Activated naive CD8-positive, alpha-beta T cell treated with anti-CD3 and anti-CD28 coated beads, Interleukin-2, amount 10 ng/mL, durations not matched to agents 7 days and 5 days (primary cell): ENCODE measurements at places on chromosomes 12 and 14. TPM values are rescaled to one million over a fixed set of nuclear protein-coding genes. Genes with fewer than 3 reads are reported as not detected.

The SLC35F4 gene
- total RNA-seq, result not detected

- DNase-seq, result no peak
Measured at GRCh38 chr12:10697156-10697555, 23.3 kb upstream of the STYK1 start.

The CLEC14A gene
- total RNA-seq, result not detected

- no peak for DNase-seq
Measured at GRCh38 chr14:88079624-88080023, 74.7 kb downstream of the GPR65 start.

GRCh38 chr12:5171701-5172100, 128.0 kb downstream of the KCNA5 start:
- no peak for DNase-seq

The EPYC gene
- total RNA-seq, result not detected

GRCh38 chr12:5010151-5010550, 33.5 kb upstream of the KCNA5 start:
- DNase-seq, result no peak

The SOAT2 gene
- 9.8 TPM for total RNA-seq

GRCh38 chr14:38989922-38990546, 113.0 kb downstream of the SEC23A start:
- no peak for DNase-seq

The TSPAN8 gene
- not detected for total RNA-seq

The MYF6 gene
- not detected for total RNA-seq

- DNase-seq, result no peak
Measured at GRCh38 chr14:103296007-103296406, 38.0 kb upstream of the EIF5 start.

The SLC16A7 gene
- total RNA-seq, result 42.4 TPM

- no peak for DNase-seq
Measured at GRCh38 chr12:102484017-102484416, 3.7 kb upstream of the IGF1 start.

The RNASE7 gene
- total RNA-seq, result not detected

DNA sequence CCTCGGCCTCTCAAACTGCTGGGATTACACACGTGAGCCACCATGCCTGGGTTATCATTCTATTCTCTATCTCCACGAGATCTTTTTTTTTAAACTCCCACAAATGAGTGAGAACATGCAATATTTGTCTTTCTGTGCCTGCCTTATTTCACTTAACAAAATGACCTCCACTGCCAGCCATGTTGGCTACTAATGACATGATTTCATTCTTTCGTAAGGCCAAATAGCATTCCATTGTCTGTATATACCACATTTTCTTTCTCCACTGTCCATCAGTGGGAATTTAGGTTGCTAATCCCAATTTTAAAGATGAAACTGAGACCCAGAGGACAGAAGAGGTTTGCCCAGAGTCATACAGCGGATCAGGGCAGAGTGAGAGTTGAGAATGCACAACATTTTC, 10.9 kb upstream of the TRPV4 start:
- DNase-seq, result no peak

DNA sequence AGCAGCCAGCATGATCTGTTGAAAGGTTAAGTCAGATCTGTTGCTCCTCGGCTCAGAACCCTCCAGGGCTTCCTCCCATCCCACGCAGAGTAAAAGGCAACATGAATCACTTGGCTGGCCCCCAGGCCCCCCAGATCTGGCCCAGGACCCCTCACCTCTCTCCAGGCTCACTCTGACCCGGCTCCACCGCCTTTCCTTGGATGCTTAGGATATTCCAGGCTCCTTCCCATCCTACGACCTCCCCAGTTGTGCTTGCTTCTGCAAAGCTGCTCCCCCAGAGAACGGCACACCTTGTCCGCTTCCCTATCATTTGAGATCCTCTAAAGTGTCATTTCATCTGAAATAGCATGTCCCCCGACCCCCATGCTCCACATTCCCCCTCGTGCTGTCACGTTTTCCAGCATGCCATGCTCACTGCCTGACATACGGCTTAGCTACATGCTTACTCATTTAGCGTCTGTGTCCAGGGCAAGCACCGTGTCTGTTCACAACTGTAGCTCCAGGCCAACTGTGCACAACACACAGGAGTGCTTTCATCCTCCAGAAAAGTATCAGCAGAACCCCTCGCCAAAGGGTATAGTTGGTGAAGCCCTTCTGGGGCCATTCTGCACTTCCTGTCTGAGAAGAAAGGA, 33.6 kb upstream of the BDKRB2 start:
- no peak for DNase-seq

- DNase-seq, result no peak
Measured at GRCh38 chr12:53492188-53492587, 7.1 kb downstream of the MAP3K12 start.

GRCh38 chr12:90305379-90305778, 596.7 kb upstream of the ATP2B1 start:
- DNase-seq, result no peak

The IFNG-AS1 gene
- 5.1 TPM for total RNA-seq

The INSM2 gene
- not detected for total RNA-seq

DNA sequence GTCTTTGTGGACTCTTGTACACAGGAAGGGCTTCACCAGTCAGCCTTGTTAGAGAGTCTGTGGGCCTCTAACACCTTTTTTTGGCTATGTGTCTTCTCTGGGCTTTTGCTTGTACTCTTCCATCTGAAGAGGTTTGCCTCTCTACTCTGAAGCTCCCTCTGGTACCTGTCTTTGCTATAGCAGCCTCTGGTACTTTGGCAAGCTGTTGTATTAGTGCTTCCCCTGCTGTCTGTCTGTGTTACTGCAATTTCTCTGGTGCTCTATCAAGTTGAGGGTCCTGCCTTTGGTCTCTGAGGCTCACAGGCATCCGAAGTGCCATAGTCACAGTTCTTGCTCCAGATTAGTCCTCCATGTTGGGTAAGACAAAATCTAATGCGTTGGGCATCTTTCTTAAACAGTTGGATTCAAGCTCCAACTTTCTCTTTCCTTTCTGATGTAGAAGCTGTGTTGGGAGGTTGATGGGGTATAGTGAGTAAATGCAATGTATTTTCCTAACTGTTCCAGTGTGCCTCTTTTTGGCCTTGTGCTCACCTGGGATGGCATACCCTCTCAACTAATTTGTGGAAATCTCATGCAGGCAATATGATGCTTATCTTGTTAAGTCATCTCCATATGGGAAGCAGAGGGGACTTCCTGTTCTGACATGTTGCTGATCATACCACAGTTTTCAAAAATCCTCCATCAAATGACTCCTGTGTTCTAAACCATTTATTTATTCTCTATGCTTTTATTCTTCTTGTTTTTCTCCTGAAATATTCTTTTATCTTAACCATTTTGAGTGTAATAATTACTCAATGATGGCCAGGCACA, 88.8 kb downstream of the ATF7IP start:
- DNase-seq, result no peak

DNA sequence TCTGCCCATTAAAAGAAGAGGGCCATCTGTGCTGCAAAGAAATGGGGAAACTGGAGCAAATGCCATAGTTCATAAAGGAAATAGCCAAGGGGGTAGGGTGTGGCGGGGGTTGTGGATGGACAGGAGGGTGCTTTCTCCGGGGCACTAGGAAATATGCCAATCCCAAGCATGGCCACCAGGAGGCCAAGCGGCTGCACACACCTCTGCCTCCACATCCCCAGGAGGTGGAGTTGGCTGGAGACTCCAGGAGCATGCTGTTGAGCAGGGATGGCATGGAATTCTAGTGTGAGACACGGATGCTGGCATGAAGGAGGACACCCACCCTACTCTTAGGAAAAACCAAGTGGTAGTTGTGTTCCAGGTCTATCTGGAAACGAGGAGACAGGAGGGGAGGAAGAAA, 25.2 kb downstream of the NID2 start:
- peak; percentile 45 for DNase-seq

The CYP46A1 gene
- total RNA-seq, result 0.26 TPM

DNA sequence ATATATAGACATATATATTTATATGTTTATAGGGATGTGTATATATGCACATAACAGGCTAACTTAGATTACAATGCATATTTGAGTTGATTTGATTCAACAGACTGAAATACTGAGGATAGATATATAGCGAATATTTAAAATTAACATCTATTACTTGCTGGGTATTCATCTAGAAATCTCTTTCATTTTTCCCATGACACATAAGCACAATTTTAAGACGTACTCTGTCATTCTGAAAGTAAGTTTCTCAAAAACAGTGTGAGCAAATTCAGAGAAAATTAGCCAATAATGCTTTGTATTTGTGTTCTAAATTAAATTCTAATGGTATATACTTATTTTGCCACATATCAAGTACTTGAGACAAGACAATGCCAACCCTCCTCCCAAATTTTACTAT, 907.5 kb upstream of the MDGA2 start:
- DNase-seq, result no peak

The HOXC12 gene
- not detected for total RNA-seq

DNA sequence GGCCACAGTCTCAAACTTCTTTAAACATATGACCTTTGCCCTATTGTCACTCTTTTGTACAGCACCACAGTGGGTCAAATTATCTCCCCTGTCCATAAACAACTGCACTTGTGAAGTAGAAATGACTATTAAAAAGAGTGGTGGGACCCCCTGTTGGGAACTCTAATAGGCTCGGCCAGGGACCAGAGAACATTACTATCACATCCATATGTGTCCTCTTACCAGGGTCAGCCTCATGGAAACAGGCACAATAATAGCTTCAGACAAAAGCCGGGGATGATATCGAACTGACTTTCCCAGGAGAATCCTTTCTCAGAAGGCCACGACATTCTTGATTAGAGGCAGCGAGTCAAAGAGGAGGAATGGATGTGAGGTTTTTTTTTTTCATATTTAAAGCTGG, 96.6 kb downstream of the NKX2-1 start:
- no peak for DNase-seq

DNA sequence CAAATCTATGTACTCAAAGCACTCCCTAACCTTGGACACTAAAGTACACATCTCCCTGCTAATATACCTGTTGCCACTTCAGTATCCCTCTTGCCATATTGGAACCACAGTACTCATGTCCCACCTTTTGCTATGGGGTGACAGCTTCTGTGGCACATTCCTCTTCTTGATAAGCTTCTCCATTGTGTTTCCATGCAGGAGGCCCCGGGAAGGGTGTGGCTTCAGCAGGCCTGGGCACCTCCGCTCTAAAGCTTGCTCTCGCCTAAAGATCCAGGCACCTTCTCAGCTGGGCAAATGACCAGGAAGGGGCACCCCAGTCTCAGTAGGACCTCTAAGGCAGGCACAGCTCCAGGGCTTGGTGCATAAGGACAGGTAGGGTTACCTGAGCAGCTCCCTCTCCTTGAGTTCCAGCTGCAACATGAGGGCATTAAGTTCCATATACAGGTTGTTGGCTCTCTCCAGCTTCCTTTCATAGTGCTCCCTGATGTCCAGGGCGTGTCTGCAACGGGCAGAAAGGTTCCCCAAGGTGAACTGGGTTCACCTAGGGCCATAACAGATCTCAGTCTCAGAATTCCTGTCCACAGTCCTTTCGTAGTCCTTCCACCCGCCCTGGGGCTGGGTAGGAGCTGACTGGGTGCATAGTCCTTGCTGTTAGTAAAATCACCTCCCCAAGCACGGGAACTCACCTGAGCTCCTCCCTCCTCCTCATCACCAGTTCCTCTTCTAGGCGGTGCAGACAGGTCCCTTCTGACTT, 15.9 kb downstream of the MAP3K12 start:
- DNase-seq, result no peak

The SYNDIG1L gene
- total RNA-seq, result not detected

DNA sequence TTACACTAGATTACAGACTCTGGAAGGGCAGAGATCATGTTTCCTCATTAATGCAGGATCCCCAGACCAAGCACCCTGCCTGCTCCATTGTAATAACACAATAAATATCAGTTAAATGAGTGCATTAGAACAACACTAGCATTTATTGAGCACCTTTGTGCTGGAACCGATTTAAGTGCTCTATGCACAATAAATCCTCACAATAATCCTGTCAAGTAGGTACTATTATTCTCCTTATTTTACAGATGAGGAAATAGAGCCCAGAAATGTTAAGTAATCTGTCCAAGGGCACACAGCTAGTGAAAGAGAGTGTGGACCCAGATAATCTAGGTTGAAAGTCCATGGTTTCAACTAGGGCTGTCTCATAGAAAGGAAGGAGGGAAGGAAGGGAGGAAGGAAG, 69.8 kb downstream of the MAP1LC3B2 start:
- no peak for DNase-seq

The KLRC1 gene
- 12.1 TPM for total RNA-seq

DNA sequence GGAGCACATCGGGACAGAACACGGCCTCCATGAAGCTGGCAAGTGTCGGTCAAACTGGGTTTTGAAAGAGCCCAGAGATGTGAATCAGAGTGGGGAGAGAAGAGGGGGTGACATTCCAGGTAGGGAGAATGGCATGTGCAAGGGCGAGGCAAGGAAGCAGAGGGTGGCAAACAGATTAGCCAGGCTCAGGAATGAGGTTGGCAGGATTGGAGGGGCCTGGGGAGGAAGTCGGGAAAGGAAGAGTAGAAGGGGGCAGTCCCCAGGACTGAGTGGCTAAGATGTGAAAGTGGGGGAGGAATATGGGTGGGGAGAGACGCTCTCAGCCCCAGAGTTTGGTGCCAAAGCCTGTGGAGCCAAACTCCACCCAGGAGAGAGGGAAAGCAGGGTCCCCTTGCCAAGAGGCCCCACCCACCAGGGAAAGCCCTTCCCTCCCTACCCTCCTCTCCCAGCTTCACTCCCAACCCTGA, 5.5 kb upstream of the HDAC7 start:
- DNase-seq, result no peak

DNA sequence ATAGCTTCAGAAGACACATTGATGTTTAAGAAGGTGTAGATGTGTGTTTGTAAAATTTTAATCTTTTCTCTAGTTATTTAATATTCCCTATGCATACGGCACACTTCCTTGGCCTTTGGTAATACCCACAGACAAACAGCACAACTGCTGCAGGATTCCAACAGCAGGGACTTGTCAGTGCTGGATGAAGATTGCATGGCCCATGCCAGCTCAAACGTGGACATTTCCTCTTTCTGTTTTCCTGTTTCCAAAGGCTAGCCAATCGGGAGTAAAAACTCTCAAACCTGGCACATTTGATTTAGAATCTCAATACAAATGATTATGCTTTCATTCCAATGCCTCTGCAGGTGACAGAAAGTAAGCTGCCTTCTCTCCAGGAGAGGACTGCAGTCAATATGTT, 22.5 kb upstream of the PDE3A start:
- DNase-seq, result no peak

The TMEM30B gene
- total RNA-seq, result 1.6 TPM

GRCh38 chr14:74018174-74018585, 908 bp downstream of the ENTPD5 start:
- DNase-seq, result no peak

- peak; percentile 71 for DNase-seq
Measured at GRCh38 chr14:91173221-91173670, 59.4 kb downstream of the DGLUCY start.
